Ascending aorta (tissue), 2 donors: ENCODE measurements at places on chromosomes 16 and 17.
A peak's percentile ranks its signal among the peaks of the same experiment; 100 is the strongest.

GRCh38 chr16:72397876-72398275 is 225.9 kb upstream of the PMFBP1 start:
- DNase-seq, result no peak

DNA sequence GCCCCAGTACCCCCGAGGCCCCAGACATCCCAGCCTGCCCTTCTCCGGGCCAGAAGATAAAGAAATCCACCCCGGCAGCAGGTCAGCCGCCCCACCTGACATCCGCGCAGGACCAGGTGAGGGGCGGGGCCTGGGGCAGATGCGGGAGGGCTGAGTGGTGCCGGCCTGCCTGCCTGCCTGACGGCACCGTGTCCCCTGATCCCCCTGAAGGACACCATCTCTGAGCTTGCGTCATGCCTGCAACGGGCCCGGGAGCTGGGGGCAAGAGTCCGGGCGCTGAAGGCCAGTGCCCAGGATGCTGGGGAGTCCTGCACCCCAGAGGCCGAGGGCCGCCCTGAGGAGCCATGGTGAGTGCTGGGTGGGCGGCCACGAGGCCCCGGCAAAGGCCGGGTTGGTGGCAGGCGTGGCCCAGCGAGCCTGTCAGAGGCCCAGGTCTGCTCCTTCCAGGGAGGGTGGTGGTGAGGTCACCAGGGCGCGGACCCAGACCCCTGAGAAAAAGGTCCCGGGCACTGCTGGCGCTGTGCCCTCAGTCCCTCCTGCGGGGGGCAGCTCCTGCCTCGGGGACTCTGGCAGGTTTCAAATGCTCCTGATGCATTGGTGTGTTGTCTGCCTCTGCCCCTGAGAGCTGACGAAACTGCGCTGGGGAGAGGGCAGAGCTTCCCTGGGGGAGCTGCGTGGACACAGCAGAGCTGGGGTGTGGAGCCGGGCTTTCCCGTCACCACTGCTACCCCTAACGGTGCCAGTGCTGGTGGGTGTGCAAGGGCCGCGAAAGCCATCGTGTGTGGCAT is 1.2 kb downstream of the CDT1 start:
- DNase-seq, result no peak

DNA sequence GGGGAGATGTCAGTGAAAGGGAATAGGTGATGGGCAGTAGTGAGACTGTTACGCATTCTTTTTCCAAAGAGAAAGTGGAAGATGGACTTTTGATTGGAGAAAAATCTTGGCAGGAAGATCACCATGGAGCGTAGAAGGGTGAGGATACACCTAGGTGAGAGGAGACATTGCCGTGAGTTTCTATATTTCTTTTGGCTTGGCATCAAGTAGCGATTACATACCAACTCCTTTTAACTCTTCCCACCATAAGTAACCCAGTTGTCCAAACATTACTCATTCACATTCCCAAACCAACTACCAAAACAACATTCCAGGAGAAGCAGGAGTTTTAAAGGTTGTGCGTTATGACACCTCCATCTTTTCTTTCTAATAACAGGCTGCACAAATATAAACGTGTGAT is 10.7 kb upstream of the KRT28 start:
- DNase-seq, result no peak

DNA sequence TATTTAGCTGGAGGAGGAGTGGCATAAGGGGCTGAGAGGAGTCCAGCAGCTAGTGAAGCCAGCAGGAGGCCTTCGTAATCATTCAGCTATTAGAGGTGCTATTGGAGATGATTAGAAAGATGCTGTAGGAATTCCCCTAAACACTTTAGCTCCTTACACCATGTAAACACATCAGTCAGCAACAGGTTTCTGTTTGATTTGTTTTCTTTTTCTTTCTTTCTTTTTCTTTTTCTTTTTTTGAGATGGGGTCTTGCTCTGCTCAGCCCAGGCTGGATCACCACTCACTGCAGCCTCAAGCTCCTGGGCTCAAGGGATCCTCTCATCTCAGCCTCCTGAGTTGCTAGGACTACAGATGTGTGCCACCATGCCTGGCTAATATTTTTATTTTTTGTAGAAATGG is 10.6 kb upstream of the SEPHS2 start:
- DNase-seq, result no peak

DNA sequence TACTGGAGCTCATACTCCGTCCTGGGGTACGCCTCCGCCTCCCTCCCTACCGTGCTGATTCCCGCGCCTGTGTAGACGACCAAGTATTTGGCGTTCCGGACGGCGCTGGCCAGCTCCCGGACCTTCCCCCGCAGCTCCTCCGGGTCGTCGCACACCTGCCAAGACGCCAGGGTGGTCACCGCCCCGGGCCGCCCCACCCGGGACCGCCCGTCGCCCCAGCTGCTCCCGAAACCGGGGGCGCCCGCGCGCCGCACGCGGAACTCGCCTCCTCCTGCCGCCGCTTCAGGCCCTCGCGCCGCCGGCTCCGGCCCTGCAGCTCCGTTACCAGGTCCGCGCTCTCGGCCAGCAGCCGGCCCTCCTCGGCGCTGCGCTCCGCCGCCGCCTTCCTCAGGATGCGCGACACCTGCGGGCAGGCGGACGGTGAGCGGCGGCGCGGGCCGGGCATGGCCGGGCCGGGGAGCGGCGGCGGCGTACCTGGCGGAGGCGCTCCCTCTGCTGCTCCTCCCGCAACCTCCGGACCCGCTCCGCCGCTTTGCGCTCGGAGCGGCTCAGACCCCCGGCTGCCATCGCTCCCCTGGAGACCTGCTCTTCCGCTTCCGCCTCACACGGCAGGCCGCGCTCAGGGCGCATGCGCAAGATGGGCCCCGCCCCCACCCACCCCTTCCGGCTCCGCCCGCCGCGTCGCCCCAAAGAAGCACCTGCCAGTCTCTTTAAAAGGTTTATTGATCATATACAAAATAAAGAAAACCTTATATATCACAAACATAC is at the start of gene SIRT7:
TSS of gene SIRT7 (minus strand) at position 612 of the 768 bp plus-strand sequence. CDS start at position 567, 45 bp downstream.
- DNase-seq, result peak; percentile 85

DNA sequence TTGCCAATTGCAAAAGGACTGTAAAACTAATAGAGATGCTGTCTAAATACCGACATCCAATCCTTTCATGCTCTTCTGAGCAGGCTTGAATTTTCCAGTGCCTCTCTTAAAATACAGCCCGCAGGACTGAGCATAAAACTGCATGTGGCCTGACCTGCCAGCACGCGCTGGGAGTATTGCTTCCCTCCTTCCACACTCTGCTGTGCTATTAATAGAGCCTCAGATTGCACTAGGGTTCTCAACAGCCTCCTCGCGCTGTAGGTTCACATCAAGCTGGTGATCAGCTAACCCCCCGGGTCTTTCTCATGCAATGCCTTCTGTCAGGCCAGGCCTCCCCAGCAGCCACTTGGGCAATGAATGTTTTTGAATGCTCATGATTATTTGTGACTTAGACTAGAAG is 14.2 kb upstream of the MSI2 start:
- DNase-seq, result no peak

DNA sequence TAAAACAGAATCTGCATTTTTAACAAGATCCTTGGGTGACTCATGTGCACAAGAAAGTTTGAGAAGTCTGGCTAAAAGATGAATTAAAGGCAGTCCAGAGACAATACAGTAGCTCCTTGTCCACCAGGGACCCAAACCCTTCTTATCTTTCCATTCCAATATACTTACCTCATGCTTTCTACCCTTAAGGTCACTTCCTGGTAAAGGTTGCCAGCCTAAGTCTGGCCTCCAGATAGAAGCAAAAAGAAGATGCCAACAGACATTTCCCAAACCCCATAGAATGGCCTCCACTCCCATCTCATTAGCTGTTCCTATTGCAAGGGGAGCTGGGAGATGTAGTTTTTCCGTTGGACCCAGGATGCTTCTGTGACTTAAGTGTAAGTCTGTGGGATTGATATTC is 101.4 kb upstream of the XYLT1 start:
- no peak for DNase-seq

DNA sequence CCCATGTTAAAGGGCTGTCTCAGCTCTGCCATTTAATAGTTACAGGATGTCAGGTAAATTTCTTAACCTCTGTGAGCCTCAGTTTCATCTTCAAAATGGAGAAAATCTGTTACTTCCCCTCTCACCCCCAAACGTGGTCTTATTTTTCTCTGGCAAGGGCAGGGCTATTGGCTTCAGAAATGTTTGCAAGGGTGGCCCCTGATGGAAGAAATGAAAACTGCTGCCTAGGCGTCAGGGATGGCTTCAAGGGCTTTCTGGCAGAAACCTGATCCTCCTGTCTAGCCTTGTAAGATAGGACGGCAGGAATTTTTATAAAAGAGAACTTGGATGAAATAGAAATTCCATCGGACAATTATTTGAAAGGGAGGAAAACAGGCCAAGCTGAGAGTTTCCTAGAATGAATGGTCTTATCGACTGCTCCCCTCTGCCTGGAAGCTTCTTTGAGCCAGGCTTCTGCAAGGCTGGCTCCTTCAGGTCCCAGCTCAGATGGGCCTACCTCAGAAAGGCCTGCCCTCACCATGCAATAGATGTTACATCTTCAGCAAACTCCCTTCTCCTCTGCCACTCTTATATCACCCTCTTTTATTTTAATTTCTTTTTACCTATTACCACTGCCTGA is 43.0 kb upstream of the TANGO6 start:
- no peak for DNase-seq

DNA sequence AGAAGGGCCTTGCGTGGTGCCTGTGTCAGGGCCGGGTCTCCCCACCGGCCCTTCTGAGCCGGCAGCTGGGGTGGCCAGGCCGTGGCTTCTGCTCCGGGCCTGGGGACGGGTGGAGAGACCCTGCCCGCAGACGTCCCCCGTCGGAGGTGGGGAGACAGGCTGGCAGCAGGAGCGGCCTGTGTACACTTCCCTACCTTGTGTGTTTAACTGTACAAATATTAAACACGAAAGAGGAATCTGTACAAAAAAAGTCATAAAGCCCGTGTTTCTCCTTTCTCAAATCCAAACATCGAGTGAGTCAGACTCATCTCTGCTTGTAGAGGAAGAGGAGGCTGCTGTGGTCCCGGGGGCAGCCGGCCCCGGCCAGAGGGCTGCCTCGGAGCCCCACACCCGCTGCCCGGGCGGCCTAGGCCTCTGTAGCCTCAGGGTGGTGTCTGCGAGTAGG is 2.0 kb downstream of the CACNA1H start:
- no peak for DNase-seq

GRCh38 chr16:86942151-86943051 is 364.1 kb downstream of the FOXL1 start:
- no peak for DNase-seq

DNA sequence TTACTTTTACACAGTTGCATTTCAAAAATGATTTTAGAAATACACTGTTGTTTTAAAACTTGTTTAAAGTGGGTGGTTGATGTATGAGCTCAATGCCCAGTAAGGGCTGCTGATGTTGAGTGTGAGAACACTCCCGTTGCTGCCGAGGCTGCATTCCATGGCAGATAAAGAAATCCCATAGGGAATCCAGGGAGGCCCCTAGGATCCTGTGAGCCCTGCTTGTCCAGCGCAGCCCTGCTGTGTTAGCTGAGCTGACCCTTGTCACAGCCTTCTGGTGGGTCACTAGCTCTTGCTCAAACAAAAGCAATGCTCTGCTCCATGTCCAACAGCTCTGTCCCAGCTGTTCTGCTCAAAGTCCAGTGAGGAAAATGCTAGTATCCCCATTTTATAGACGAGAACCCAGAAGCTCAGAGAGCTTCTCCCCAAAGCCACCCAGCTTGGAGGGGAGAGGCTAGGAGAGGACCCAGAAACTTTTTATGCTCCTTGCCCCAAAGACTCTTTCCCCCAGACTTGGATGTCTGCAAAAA is 18.6 kb upstream of the COL1A1 start:
- DNase-seq, result no peak
